Renal pelvis (tissue), 12 donors: ENCODE measurements at places on chromosomes 3 and 15.

DNA sequence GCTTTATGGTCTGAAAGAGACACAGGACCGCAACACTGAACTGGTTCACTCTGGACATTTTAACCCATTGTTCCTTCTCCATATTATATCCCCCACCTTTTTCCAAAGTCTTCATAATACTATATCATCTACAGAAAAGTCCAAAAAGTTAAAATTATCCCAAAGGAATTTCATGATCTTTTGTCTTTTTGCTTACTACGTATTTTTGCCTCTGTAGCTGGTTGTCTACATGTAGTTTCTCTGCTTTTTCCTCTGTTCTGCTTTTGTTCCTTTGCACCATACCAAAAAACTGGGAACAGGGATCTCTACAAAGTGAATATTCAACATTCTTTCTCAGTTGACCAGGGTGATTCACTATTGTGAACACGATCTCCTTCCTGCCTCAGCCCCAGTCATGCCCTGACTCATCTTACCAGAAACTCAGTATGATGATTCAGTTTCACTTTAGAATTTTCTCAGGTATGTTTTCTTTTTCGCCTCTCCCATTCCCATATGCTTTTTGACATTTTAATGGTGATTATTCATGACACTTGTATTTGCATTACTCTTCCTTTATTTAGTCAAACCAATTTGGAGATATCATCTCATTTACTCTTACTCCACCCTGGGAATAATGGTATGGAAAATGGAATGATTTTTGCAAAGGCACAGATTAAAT, 14.5 kb downstream of the EMC4 start:
- DNase-seq, result no peak

DNA sequence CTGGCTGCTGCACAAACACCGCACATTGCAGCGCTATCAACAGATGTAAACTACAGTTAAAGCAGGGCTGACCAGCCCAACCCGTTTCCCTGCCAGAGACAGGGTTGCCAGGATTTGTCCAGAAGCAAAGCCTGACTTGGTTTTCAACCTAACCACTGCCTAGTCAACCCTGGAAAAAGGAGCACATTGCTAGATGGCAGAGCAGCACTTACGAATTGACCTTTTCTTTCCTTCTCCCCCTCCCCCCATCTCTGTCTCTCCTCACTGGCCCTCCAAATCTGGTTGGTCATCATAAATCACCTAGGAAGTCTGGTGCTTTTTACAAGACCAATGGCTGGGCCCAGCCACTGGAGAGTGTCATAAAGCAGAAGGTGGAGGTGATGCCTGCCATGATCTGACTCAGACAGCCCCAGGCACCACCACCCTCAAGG, 51.3 kb downstream of the ABCC5 start:
- peak; percentile 2 for DNase-seq

DNA sequence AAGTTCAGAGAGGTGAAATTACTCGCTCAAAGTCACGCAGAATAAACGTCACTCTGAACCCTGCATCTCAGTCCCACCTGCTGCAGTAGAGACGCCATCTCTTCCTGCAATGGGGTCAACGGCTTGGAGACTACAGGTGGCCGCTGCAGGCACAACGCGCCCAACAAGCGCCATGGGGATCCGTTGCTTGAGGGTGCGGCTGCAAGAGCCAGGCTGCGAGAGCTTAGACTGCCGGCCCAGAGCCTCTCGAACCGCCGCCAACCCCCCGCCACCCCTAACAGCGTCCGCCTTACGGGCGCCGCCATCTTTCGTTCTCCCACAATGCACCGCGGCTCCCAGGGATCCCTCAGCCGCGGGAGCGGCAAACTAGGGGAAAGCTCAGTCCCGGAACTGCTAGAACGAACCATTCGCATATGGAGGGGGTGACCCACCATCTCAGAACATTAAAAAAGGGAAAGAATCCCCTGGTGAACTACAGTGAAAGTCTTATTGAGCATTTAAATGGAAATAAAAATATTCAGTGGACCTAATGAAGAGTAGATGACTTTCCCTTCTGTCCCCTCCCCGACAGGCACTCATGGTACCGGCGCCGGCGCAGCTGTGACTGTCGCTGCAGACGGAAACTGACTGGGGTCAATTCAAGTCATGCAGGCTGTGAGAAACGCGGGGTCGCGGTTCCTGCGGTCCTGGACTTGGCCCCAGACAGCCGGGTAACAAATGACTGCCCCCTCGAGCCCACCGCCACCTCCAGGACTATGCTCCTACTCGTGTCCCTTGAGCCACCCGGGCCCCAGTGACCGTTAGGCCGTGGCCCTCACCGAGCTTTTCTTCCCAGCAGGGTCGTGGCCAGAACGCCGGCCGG, at the start of the genes MRPL46 and MRPS11:
Gene MRPL46 (minus strand): TSS at position 316 of the 862 bp plus-strand sequence. CDS start 11 bp downstream, at position 305.
Gene MRPS11 (plus strand): TSS at position 636 of the 862 bp plus-strand sequence. CDS start 10 bp downstream, at position 646.
- peak; percentile 92 for DNase-seq

DNA sequence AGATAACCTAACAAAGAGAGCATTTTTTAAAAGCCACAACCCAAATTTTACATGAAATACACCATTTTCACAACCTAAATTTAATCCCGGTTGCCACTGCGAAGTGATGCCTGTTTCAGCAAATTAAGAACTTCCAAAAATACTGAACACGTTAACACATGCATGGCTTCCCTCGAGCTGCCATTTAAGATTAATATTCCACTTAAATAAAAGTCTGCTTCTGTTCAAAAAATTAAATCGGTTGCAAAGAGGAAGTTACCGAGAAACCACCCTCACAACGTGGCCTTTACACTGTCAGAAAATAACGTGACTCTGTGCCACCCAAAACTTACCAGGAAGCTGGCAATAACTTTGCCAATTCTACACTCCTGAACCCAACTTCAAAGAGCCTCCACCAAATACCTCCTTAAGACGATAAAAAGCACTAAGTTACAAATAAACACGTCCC, 1.2 kb downstream of the TBL1XR1 start:
- no peak for DNase-seq

- DNase-seq, result peak; percentile 10
Observed at GRCh38 chr3:67578416-67578815, 76.0 kb downstream of the SUCLG2 start.

DNA sequence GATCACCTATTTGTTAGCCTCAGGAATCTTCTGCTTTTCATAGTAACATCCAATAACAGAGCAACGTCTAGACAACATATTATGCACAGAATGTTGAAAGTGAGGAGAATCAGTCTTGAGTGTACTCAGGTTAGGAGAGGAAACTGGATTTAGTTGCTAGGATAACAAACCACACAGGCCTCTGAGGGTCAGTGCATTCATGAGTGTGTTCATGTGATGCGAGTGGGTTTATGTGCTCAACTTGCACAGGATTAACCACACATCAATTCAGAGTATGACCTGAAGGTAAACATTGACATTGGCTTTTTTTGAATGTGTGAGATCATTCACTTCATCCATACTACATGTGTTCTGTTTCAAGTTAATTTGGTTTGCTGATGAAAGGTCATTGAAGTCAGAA, 287.6 kb downstream of the DIPK2A start:
- DNase-seq, result no peak

DNA sequence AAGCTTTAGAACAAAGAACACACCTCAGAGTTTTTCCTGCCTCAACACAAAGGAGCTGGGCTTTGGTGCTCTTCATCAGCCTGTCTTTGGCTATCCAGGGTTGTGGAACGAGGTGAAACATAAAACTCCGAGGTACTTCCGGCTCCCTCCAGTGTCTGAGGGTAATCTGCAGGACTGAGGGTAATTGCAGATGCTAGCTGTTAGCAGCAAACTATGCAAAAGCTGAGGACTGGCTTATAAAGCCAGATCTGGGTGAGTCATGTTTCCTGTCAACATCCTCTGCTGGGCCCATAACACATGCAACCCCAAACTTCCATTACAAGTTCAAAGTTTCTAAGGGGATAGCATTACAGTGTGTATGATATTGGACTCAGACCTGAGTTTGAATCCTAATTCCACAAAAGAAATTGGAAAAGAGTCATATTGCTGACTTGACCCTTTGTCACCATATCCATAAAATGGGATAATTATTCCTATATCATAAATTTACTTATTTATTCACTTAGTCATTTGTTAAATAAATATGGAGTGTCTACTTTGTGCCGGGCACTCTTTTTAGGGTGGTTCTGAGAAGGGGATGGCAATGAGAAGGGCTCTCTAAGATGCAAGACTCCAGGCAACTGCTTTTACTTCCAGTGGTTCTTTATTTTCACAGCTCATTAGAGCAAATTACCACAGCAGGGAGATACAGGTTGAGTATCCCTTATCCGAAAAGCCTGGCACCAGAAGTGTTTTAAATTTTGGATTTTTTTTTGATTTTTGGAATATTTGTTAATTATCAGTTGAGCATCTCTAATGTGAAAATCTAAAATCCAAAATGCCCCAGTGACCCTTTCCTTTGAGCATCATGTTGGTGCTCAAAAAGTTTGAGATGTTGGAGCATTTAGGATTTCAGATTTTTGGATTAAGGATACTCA, 9.5 kb upstream of the TRIM69 start:
- peak; percentile 23 for DNase-seq

DNA sequence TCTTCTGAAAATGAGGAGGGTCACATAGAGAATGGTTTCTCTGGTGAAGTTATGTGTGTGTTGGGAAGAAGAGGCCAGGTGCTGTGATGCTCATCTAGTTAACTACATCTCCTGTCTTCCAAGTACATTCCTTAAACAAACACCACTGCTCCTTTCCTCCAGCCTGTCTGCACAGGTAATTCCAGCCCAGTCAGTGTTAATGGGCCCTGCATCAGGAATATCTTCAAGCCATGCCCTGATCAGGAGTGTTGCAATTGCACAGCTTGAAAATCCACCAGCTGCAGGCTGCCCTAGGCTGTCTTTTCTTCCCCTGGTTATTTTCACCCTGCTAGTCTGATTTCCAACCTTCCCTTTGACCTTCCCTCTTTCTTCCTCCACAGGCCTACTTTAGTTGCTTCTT, 41.9 kb upstream of the LMOD3 start:
- no peak for DNase-seq

- DNase-seq, result no peak
Observed at GRCh38 chr3:23654571-23654970, 151.2 kb upstream of the UBE2E1 start.

DNA sequence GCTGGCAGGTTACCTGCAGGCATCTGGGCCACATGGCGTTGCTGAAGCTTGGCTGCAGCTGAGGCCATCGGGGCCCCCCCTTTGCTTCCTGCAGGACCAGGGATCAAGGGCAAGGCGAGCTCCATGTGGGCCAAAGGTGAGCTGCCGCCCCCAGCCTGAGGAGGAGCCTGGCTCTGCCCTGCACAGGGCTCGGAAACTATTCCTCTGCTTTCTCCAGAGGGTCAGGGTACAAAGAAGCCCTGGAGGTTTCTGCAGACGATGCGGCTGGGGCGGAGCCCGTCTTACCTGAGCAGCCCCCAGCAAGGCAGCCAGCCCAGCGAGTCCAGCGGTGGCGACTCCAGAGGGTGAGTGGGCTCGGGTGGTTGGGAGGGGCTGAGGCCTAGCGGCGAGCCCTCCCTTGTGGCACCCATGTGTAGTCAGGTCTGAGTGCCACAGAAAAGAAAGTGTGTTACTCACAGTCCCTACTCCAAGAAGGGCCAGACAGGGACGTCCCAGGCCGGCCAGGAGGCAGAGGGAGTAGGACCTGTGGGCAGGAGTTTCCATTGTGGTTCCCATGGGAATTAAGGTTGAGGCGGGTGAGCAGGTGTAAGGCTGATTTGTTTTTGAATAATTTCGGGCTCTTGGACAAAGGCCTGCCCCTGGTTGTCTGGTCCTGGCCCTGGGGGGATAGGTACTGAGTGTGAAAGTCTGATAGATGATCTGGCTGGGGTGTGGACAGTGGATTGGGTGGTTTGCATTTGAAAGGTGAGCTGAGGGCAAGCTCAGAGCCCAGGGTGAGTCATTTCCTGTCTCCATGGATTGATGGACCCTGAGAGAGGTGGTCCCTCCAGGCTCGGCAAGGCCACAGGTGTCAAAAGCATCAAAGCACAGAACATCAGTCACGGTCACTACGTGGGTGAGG, 25.4 kb downstream of the CFAP100 start:
- DNase-seq, result no peak

DNA sequence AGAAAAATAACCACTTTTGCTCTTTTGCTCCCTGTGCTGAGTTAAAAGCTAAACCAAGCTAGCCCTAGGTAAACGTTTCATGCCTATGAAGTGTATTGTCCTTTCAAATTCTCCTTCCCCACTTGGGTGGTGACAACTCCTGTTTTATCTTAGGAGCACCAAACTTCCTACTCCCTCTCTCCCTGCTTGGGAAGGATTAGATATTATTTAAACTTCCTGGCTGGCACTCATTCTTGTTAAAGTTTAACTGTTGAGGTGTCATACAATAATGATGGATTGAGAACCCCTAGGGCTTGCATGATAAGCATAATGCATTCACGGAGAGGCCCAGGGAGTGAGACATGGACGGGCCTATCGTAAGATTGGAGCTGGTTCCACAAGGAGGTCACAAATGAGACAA, 29.5 kb downstream of the B4GALT4 start:
- DNase-seq, result no peak

GRCh38 chr3:116032176-116032575, 408.9 kb downstream of the GAP43 start:
- no peak for DNase-seq

- DNase-seq, result no peak
Observed at GRCh38 chr15:60607817-60608216, 128.9 kb upstream of the ICE2 start.

GRCh38 chr3:132405188-132405587, 12.1 kb upstream of the DNAJC13 start:
- DNase-seq, result no peak

- DNase-seq, result no peak
Observed at GRCh38 chr3:78476076-78476475, 1291.7 kb downstream of the ROBO1 start.

GRCh38 chr3:154764856-154765640, 315.1 kb upstream of the MME start:
- peak; percentile 10 for DNase-seq

DNA sequence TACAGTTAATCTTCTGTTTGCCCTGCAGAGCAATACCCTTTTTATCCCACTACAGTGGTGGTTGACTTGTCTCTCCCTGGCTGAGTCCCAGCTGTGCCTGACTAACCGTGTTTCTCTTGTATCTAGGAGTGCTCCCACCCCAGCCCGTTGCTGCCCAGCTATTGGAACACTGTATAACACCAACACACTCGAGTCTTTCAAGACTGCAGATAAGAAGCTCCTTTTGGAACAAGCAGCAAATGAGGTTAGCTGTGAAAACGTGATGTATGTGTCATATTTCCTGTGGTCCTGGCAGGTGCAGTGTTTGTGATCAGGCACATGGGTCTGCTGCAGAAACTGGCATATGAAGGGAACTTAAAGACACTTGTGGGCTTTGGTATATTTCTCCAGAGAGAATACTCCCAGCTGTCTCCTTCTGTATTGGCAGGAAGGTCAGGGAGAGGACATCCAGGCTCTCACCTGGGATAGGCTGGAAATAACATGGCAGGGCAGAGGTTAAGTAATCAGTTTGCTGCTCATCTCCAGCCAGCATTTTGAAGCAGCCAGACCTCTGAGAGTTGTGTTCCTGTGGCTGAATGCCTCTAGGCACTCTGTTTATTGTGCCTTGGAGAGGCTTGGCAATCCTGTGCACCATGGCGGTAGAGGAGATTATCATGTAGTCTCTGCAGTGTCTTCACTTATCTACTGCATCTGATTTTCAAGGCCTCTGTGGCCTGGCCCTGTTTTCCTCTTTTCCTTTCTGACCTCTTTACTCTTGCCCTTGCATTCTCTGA, 34.8 kb downstream of the ATG7 start:
- DNase-seq, result no peak

- no peak for DNase-seq
Observed at GRCh38 chr3:61239871-61240270, 11.4 kb downstream of the FHIT start.
